Stimulated activated CD8-positive, alpha-beta memory T cell treated with anti-CD3 and anti-CD28 coated beads, Interleukin-4, amount 100 ng/mL, for 48 hours (primary cell): ENCODE measurements at places on chromosomes 5 and 9.

DNA sequence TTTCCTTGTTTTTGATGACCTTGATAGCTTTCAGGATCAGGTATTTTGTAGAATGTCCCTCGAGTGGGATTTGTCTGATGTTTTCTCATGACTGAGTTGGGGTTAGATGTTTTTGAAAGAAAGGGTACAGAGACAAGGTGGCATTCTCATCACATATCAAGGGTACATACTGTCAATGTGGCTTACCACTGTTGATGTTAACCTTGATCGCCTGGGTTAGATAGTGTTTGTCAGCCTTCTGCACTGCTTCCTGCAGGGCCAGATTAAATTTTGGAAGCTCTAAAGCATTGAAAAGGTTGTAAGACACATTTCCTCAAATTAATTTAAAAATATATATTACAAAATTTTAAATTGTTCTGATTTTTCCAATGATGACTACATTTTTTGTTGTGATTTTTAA is 287.4 kb upstream of the ACTBL2 start:
- no peak for DNase-seq

GRCh38 chr5:19044311-19044710 is 943.7 kb downstream of the CDH18 start:
- DNase-seq = no peak

- no peak for DNase-seq
These were observed 32.5 kb upstream of the RAB14 start for GRCh38 chr9:121233906-121234831.

GRCh38 chr9:130234340-130235260 is 31.0 kb upstream of the HMCN2 start:
- DNase-seq = no peak

- DNase-seq = no peak
These were observed 283.5 kb upstream of the DAP start for GRCh38 chr5:11044581-11044980.

DNA sequence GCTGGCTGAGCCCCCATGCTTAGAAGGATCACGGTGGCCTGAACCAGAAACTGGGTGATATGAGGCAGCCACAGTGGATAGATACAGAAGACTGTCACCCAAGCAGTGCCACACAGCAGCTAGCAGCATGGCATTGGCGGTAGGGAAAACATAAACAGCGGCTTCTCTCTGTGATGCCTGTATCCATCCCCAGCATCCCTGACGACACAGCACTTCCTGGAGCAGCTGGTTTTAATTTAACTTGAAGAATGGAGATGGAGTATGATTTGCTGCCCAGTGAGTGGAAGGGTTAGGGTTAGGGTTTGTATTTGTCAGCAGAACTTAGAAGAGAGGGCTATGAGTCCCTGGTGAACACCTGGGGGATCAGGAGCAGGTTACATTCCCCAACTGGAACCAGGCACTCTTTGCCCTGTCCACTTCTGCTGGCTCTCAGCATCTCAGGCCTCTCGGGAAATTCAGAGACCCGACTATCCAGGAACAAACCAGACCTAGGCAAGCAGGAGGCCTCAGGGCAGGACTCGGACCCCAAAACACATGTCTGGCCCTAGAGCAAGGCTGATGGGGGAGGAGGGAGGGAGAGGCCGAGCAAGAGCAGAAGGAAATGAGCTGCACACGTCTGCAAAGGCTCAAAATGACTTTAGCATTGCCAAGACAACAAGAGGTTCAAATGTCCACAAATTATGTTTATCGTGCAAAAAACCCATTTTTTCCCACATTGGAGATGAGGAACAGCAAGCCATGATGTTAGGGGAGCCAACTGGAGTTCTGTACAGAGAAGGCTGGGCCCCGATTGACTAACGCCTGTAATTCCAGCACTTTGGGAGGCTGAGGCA is 6.5 kb upstream of the GGTA1 start:
- DNase-seq = no peak

GRCh38 chr5:125898851-125899405 is 524.3 kb upstream of the GRAMD2B start:
- DNase-seq = no peak

DNA sequence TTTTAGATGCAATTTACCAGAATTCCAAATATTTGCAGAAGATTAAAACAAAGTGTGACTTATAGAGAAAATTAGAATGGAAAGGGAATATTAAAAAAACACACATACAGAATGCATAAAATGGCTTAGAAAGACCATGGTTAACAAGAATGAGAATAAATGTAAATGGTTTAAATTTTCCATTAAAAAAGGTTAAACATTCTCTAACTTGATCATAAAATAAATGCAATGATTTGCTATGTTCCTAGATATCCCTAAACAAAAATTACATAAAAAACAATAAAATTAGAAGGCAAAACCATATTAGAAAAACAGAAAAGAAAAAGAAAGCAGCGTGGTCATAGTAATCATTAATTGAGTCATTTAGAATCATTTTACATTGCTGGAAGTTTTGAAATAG is 152.5 kb downstream of the TMEM38B start:
- DNase-seq = no peak

- no peak for DNase-seq
These were observed 39.9 kb downstream of the DUSP1 start for GRCh38 chr5:172730981-172731679.

DNA sequence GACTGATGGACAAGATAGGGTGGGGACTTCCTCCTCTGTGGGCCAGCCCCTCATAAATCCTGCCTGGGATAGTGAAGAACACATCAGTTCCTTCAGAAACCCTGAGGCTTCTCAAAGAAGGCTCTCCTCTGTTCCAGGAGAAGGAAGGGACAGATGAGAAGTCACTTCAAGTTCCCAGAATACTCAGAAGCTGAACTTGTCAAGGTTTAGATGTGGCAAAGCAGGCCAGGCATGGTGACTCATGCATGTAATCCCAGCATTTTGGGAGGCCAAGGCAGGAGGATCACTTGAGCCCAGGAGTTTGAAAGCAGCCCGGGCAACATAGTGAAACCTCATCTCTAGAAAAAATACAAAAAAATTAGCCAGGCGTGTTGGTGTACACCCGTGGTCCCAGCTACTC is 38.5 kb downstream of the STOM start:
- no peak for DNase-seq

GRCh38 chr9:128323791-128324190 is 1.2 kb downstream of the COQ4 start:
- no peak for DNase-seq
